ENCODE measurements at places on chromosomes 1 and 21. TPM values are rescaled to one million over a fixed set of nuclear protein-coding genes. Genes with fewer than 3 reads are reported as not detected.

SPRR2F gene
- not detected for total RNA-seq

DNA sequence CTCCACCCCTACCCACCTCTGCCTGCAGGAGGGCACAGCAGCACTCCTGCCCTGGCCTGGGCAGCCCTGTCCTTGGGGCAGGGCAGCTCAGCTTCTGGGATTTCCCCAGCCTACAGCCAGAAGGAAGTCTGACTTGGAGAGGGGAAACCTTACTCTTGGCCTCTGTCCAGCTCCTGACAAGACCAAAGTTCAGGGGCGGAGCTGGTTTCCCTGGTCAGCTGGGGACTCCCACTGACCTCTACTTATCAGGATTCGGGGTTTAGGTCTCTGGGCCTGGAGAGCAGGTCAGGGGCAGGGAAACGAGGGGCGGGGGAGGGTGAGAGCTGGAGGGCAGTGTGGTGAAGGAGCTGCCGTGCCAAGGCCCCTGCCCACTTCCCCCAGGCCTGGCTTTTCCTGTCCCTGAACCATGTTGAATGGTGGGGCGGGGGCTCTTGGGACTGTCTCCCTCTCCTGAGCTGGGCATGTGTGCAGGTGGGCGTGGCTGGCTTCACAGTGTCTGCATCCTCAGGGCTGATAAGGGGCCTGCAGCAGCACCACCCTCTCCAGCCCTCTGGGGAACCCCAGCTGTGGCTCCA is 16.8 kb upstream of the ETV3 start:
- DNase-seq: peak; percentile 35

DNA sequence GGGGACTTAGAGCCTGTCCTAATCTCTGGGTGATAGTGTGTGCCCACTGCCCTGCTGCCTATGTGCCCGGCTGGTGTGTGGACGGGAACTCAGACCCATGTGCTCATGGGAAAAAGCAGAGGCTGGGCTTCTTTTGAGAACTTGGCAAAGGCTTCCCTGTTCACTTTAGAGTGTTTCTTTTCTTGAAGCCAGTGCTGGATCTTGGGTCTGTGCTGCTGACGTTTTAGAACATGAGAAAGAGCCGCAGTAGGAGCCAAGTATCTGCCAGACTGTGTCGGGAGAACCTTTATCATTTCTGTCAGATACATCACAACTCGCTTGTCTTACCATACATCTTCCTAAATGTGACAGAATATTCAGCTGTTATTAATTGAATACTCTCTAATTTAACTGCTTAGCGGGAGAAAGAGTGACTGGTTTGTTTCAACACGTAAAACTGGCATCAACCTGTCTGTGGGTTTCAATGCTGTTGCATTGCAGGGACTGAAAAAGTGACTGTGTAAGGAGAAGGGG is 195.2 kb downstream of the PBX1 start:
- DNase-seq: no peak

FLG gene
- 0.80 TPM for total RNA-seq

- DNase-seq: no peak
Observed at GRCh38 chr1:200642481-200642880, 21.9 kb upstream of the KIF14 start.

DNA sequence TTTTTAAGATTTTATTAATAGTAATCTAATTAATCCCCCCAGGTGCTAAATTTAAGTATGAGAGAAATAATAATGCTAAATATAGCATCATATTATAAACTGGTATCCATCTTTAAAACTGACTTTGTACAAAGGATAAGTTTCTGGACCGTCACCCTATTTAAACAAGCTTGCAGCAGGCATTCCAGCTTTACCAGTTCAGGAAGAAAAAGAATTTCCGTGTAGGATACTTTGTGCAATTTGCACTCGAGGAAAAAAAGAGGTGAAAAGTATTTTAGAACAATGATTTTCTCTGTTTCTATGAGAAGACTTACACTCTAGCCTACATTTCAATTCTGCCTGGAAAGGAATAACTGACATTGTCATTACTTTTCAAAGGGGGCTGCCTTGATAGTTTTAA is 27.6 kb downstream of the HMCN1 start:
- no peak for DNase-seq

All from HT1080 (cell line).